Astrocyte of the cerebellum (primary cell): ENCODE measurements at places on chromosomes 6 and 20.

- no peak for DNase-seq
Measured at GRCh38 chr6:43489277-43490072, 12.1 kb downstream of the TJAP1 start.

- no peak for DNase-seq
Measured at GRCh38 chr6:132812255-132812732, 2.1 kb upstream of the RPS12 start.

- no peak for DNase-seq
Measured at GRCh38 chr6:131177996-131178395, 42.7 kb downstream of the AKAP7 start.

GRCh38 chr6:19830171-19830570, 7.0 kb upstream of the ID4 start:
- DNase-seq = no peak

- no peak for DNase-seq
Measured at GRCh38 chr6:168428052-168428826, 12.7 kb upstream of the SMOC2 start.

- no peak for DNase-seq
Measured at GRCh38 chr6:126620719-126621118, 280.8 kb downstream of the CENPW start.

DNA sequence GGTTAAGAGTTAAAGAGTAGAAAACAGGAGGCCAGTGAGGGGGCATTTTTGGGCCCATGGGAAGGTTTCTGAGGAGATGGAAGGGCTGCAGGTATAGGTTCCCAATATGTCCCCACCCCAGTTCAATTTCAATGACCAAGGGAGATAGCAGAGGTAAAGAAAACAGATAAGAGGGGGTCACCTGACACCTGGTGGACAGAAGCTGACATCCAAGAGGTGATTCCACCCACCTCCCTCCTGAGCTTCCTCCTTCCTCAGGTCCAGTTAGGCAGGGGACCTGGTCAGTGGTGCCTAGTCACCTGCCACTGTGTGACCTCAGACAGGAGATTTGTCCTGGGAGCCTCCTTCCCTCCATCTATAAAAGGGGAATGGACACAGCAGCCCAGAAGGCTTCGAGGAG, 29.5 kb upstream of the MAS1L start:
- DNase-seq = no peak

GRCh38 chr6:90204327-90205056, 92.2 kb downstream of the BACH2 start:
- DNase-seq = no peak

GRCh38 chr6:71079677-71080076, 122.8 kb upstream of the B3GAT2 start:
- DNase-seq = no peak

DNA sequence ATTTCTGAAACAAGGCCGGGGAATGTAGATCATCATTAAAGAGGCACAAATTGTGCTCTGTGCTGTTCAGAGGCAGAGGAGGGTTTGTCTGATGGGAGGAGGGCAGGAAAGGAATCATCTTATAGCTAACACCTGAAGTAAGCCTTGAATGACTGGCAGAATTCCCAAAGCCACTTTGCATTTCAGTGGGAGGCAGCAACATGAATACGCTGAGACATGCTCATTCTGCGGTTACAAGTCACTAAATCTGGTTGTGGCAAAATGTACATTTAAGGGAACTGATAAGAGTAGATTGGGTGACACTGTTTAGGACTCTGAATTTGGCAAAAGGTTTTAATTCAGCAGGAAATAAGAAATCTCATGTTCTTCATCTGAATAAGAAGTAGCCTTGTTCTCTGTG, 4.4 kb upstream of the COL19A1 start:
- no peak for DNase-seq

DNA sequence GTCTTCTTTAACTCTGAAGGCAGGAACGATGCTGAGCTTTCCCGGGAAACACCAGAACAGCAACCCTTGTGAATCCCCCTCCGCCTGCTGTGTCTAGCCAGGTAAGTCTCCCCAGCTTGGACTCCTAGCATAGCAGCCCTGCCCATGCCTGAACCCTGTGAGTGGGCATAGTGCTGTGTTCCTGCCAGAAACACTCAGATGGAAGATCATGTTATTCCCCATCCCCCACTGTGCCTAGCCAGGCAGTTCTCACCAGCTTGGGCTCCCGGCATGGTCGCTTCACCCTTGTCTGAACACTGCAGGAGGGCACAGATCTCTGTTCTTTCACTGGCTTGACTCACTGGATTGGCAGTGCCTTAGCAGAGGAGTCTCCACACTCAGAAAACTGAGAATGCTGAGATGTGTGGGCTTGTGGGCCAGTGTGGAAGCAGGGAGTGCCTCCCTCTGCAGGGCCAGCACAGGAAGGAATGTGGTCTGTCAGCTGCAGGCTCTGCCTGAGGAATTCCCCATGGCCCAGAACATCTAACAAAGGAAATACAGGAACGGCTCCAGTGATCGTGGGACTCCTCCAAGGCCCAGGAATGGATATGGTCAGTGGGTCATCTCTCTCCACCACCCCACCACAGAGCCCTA, 440.1 kb upstream of the ADGRB3 start:
- no peak for DNase-seq

- no peak for DNase-seq
Measured at GRCh38 chr6:71347119-71347518, 58.5 kb downstream of the OGFRL1 start.

DNA sequence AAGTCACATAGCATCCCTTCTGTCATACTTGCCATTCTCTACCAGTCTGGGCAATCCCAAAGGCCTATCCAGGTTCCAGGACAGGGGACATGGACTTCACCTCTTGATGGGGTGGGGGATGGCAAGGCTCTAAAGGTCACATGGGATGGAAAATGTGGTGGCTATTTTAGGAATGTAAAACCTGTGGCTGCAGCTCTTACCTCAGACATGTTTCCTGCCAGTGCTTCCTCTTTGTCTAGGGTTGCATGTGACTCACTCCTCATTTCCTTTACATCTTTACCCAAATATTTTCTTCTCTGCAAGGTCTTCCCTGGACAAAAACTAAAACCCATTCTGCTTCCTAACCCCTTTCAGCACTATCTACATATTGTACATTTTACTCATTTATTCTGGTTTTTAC, 135.7 kb downstream of the BTBD3 start:
- peak; percentile 73 for DNase-seq

GRCh38 chr20:61120595-61121515, 131.2 kb upstream of the CDH4 start:
- DNase-seq = peak; percentile 9

DNA sequence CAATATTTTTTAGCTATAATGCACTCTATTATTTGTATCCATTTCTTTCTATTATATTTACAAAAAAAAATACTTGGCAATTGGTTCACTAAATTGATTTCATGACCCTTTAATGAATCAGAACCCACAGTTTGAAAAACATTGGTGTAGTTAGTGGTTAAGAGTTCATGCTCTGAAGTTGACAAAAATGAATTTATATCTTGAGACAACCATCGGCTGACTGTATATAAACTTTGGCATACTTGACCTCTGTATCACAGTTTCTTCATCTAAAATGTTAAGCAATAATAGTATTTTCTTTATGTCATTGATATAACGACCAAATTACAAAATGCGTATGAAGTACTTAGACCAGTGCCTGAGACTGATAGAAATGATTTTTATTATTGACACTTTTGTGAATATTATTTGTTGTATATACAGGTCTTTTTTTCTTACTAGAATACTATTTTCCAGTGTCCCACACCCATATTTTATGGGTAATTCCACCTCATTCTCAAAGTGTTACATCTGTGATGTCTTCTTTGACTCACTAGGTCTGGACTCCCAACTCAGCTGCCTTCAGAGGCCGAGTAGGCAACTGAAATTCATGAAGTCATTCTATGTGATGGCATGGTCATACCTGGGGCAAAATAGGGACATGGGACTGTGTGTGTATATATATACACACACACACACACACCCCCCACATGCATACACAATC, 459.2 kb downstream of the RFPL4B start:
- no peak for DNase-seq

GRCh38 chr6:5158180-5158579, 73.0 kb downstream of the PPP1R3G start:
- DNase-seq = no peak

- DNase-seq = no peak
Measured at GRCh38 chr6:71040841-71041240, 84.0 kb upstream of the B3GAT2 start.

GRCh38 chr20:46183768-46184167, 65.7 kb downstream of the CD40 start:
- DNase-seq = no peak

DNA sequence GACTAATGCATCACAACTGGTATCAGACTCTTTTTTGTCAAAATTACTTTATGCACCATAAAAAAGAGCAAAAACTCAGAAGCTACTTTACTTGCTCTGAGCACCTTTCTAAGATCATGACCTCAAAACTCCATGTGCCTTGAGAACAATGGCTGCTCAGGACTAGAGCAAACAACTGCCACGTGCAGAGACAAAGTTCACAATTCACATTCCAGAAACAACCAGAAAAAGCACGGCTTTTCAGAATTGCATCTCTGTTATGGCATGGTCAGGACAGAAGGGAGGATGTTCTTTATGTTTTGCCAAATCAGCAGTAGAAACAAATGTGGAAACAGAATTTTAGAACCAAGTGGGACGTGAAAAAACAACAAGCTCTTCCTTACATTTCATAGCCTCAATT, 70.5 kb downstream of the CNKSR3 start:
- DNase-seq = no peak
